ENCODE measurements at places on chromosomes 5 and 9. TPM values are rescaled to one million over a fixed set of nuclear protein-coding genes. Genes with fewer than 3 reads are reported as not detected.

The ZNF367 gene
- 35.5 TPM for total RNA-seq

The SPINK6 gene
- not detected for total RNA-seq

The TNFAIP8 gene
- 45.3 TPM for total RNA-seq

- no peak overlapping the region for H3K27ac ChIP-seq
- no peaks in the 10 kb centered on the region for H3K4me1 ChIP-seq
- no peak for DNase-seq
- H3K36me3 ChIP-seq: no peaks in the 10 kb centered on the region
- H3K27me3 ChIP-seq: no peaks in the 10 kb centered on the region
Observed at GRCh38 chr5:9288234-9288633, 257.6 kb downstream of the SEMA5A start.

DNA sequence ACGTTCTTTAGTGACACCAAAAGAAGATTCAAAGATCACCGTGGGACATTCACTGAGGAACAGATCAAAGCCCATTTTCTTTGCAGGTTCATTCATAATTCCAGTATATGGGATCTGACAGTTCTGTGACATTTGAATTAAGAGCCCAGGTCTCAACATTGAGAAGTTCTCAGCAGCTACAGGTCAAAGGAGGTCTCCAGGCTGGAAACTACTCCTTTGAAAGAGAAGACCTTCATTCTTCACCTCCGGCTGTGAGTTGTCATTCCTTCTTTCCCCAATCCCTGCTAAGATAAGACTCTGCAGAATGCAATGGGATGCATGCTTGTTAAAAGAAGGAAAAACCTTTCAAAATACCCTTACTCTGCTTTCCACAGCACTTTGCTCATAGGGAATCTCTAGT is 79.0 kb downstream of the COL23A1 start:
- no peaks in the 10 kb centered on the region for H3K27me3 ChIP-seq
- H3K4me1 ChIP-seq: no peaks in the 10 kb centered on the region
- H3K27ac ChIP-seq: no peak overlapping the region
- H3K36me3 ChIP-seq: no peaks in the 10 kb centered on the region
- DNase-seq: no peak

DNA sequence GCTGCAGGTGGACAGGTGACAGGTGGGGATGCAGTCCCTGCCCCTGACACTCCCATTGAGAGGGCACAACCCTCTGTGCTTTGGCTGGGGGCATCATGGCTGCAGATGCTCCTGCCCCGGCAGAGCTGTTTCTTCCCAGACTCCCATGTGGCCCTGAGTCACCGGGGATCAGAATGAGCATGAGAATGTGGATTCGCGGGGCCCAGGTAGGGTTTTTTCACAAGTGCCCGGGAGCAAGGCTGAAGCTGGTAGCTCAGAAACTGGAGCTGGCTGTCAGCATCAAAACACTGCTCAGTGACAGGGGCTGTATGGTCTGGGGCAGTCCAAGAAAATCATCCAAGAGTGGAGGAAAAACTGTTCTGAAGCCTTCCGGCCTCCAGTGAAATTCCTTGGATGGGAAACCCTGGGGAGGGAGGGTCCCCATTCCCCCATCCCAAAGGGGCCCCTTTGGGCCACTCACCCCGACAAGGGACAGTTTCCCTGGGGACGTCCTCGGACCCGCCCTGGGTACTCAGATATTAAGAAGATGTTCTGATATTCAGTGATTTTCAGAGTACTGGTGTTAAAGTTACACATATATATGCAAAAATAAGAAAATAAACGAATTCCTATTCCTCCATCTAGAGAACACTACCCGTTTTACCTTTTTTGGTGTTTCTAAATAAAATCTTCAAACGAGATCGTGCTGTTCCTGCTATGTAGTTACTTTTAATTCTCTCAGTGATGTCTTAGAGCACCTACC is 120.1 kb upstream of the LPCAT1 start:
- no peaks in the 10 kb centered on the region for H3K4me1 ChIP-seq
- H3K27me3 ChIP-seq: no peaks in the 10 kb centered on the region
- no peak overlapping the region for H3K27ac ChIP-seq
- DNase-seq: no peak
- no peak overlapping the region for H3K4me3 ChIP-seq

GRCh38 chr5:132369474-132370180 is at the start of gene SLC22A5:
TSS of gene SLC22A5 (plus strand) at chr5:132369710. CDS start at chr5:132369973, 263 bp downstream.
- H3K4me3 ChIP-seq: peak within 1 kb of the TSS; percentile 54
- peak; percentile 25 for DNase-seq
- H3K4me1 ChIP-seq: peaks cover 12% of the 10 kb centered on the region
- H3K27me3 ChIP-seq: no peaks in the 10 kb centered on the region
- no peaks in the 10 kb centered on the region for H3K36me3 ChIP-seq
- no peak within 1 kb of the TSS for H3K27ac ChIP-seq

- no peak for DNase-seq
- no peak overlapping the region for H3K27ac ChIP-seq
Observed at GRCh38 chr5:177382423-177383029, 1.7 kb upstream of the SLC34A1 start.

DNA sequence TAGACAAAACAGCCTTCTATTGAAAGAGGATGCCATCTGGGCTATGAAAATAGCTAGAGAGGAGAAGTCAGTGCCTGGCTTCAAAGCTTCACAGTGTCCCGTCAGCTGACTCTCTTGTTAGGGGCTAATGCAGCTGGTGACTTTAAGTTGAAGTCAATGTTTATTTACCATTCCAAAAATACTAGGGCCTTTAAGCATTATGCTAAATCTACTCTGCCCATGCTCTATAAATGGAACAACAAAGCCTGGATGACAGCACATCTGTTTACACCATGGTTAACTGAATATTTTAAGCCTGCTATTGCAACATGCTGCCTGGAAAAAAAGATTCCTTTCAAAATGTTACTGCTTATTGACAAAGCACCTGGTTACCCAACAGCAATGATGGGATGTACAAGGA is 309.1 kb downstream of the NTRK2 start:
- no peaks in the 10 kb centered on the region for H3K4me1 ChIP-seq
- DNase-seq: no peak
- H3K4me3 ChIP-seq: no peak overlapping the region
- no peaks in the 10 kb centered on the region for H3K36me3 ChIP-seq

DNA sequence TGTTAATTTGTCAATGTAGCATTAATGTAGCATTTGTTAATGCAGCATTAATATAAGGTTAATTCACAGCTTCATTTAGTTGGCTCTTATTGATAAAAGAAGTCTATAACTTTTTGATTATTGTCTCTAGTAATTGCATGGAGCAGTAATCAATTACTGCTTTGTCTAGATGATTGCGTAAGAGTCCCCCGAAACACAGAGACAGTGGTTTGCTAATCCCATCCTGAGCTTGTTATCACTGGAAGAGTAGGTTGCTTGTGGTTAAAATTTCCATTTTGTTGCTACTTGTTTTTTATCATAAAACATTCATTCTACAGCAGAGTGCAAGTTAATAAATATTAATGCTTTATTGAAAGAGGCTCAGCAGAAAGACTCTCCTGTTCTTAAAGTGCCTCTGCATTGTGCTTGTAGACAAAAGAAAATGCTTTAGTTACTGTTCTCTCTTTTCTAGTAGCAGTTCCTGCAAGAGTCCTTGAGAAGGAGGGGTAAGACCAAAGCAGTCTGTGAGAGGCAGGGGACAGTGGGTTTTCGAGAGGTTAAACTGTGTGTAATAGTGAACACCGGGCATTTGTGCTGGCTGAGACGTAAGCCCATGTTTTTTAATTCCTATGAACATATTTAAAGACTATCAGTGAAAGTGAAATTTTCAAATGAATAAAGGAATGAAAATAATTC is 291.7 kb downstream of the TRPM3 start:
- H3K4me1 ChIP-seq: no peaks in the 10 kb centered on the region
- H3K27me3 ChIP-seq: no peaks in the 10 kb centered on the region
- H3K27ac ChIP-seq: no peak overlapping the region
